ENCODE measurements at places on chromosomes 16 and 17.
A peak's percentile ranks its signal among the peaks of the same experiment; 100 is the strongest.

- DNase-seq = no peak
Measured at GRCh38 chr16:11446566-11447119, 101.4 kb downstream of the RMI2 start.

DNA sequence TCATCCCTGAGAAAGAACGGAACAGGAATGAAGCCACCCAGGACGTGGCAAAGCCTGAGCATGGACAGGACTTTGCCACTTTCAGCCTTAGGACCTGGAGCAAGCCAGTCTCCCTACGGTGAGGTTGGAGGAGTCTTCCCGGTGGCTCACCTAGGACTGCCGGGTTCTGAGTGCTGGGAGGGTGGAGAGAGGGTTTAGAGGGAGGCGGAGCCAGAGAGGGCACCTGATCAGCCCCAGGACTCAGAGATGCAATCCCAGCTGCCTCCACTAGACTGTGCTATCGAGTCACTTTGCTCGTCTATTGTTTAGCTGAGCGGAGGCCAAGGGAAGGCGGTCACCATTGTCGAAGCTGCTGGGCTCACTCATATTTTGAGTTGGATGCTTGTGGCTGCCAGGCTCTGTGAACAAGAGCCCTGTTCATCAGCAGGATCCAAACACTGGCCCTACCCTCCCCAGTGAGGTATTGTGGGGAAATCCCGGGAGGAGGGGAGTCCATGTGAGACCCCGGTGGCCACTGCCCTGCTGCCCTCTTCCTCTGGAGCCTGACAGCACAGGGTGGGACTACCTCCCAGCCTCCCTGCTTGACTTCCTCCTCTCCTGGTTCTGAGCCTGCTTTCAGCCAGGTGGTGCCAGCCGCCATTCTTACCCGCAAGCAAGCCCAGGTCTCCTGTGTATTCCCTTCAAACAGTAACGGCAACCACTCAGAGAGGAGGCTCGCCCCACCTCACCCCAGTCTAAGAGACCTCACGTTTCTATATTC lies 7.0 kb downstream of the KRT14 start:
- peak; percentile 84 for DNase-seq

GRCh38 chr16:78274771-78275170 lies 175.3 kb downstream of the WWOX start:
- no peak for DNase-seq

- DNase-seq = no peak
Measured at GRCh38 chr17:69812240-69812837, 262.7 kb upstream of the KCNJ16 start.

DNA sequence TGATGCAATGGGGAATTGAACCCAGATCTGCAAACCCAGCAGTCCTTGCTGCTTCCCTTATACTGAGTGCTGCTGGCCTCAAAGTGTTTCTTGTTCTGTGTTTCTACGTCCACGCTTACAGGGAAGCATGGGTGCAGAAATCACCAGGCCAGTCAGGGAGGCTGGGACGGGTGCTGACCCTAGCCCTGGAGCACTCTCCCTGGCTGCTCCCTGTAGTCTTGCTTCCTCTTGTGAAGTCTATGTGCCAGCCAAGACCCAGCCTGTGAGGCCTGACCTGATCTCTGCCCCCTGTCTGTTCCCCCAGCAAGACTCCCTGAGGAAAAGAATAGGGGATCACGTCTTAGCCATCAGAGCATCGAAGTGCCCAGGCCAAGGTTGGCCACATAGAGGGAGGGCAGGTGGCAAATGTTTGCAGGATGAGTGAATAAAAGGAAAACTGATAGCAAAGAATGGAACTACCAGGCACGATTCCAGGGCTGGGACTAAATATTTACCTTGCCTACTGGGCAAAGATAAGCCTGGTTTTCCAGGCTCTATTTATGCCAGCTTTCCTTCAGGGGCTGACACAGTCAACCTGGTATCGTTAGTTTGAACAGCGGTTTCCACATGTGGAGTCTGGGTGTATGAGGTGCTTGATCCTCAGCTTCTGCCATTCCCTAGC lies 41.2 kb upstream of the RHOT1 start:
- no peak for DNase-seq

- DNase-seq = no peak
Measured at GRCh38 chr16:16096121-16096857, 127.0 kb downstream of the ABCC6 start.

DNA sequence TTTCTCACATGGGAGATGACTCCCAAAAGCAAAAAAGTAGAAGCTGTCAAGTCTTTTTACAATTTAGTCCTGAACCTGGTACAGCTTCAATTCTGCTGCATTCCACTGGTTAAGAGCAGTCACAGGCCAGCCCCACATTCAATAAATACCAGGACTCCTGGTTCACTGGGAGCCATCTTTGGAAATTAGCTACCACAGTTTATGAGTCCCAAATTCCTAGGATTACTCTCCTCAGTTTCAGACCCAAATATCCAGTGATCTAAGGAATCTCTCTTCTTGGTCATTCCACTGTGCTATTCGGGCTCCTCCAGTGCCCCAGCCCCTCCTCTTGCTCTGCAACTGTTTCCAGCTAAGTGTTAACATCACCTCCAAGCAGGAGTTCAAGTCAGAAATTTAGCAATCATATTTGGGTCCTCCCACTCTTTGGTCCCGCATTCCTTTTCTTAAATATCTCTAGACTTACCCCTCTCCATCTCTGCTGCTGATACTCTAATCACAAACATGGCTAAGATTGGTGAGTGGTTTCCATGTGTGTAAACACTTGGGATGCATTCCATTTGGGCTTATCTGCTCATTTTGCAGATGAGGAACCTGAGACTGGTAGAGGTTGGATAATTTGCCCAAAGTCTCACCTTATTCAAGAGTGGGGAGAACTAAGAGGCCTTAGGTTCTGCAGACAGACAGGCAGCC lies 9.6 kb upstream of the WIPF2 start:
- DNase-seq = no peak

Data from SK-N-DZ (cell line).